Naive B cell (primary cell): ENCODE measurements at places on chromosomes 5 and 9. TPM values are rescaled to one million over a fixed set of nuclear protein-coding genes. Genes with fewer than 3 reads are reported as not detected.
A peak's percentile ranks its signal among the peaks of the same experiment; 100 is the strongest.

- H3K4me3 ChIP-seq: peak overlapping the region; percentile 22
- H3K27ac ChIP-seq: no peak overlapping the region
- H3K36me3 ChIP-seq: no peaks in the 10 kb centered on the region
- no peaks in the 10 kb centered on the region for H3K4me1 ChIP-seq
- DNase-seq: no peak
These were observed 89.5 kb downstream of the ADAMTS2 start for GRCh38 chr5:179255527-179256327.

DNA sequence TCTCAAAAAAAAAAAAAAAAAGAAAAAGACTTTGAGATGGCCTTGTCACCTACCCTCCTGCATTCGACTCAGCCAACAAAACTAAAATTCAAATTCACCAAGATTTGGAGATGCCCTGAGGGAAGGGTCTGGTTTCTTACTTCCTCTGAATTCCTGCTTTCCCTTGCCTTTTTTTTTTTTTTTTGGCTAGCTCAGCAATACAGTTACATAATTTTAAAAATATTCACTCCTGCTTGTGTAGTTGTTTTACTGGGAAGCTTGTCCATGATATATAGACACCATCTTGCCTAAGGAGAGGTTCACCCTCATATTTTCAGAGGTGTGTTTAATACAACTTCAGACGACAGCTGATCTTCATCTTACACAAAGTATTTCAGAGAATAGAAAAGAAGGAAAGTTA, 21.3 kb upstream of the SERINC5 start:
- no peak overlapping the region for H3K27ac ChIP-seq
- no peak overlapping the region for H3K4me3 ChIP-seq
- no peaks in the 10 kb centered on the region for H3K36me3 ChIP-seq
- no peaks in the 10 kb centered on the region for H3K27me3 ChIP-seq
- no peaks in the 10 kb centered on the region for H3K4me1 ChIP-seq

DNA sequence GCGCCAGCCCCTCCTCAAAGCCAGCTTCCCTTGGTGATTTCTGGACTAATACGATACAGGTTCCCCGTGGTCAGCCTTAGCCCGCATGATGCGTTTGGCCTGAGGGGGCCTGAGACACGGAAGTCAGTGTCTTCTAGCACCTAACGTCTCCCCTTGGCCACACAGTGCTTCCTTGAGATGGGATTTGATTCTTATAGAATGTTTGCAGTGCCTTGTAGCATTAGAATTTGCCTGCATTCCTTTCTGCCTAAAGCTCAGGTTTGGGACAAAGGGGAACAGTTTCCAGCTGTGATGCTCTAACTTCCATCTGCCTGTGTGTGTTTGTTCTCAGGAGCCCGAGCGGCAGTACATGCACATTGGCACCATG, 34.4 kb downstream of the CFAP90 start:
- H3K27me3 ChIP-seq: peaks cover 31% of the 10 kb centered on the region
- H3K4me1 ChIP-seq: no peaks in the 10 kb centered on the region
- no peaks in the 10 kb centered on the region for H3K36me3 ChIP-seq
- no peak overlapping the region for H3K27ac ChIP-seq
- H3K4me3 ChIP-seq: no peak overlapping the region

DNA sequence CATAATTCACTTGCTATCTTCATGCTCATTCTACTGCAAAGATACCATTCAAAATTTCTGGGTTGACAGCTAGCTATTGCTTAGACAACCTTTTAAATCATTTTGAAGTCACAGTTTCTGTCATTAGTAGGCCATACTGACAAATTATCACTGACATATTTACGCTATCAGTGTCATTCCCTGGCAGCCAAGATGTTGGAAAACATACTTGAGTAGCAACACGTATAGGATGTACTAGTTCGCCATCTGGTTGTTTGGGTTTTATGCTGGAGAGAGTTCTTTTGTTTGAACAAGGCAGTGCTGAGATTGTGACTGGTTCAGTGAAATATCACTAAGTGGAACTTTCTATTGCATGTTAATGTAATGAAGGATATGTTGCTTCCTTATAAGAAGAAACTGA, 621.9 kb downstream of the DTWD2 start:
- H3K4me3 ChIP-seq: no peak overlapping the region
- no peaks in the 10 kb centered on the region for H3K27me3 ChIP-seq
- no peaks in the 10 kb centered on the region for H3K4me1 ChIP-seq
- no peak overlapping the region for H3K27ac ChIP-seq
- DNase-seq: no peak

DNA sequence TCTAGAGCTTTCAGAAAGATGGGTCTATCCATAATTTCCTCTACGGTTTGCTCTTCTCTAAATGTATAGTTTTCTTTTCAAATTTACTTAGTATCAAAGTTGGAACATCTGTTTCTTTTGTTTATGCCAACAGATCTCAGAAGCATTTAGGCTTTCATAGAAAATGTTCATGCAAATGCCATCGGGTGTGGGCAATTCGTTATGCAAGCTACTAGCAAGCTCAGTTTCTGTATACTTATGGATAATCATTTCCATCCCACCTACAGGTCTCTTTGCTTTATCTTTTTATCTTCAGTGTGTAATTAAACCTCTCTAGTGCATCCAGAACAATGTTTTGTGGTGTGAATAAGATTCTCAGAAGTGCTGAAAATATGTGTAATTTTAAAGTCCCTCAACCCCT, 59.9 kb downstream of the NUDT12 start:
- H3K27ac ChIP-seq: no peak overlapping the region
- H3K36me3 ChIP-seq: no peaks in the 10 kb centered on the region
- no peaks in the 10 kb centered on the region for H3K27me3 ChIP-seq
- no peaks in the 10 kb centered on the region for H3K4me1 ChIP-seq

DNA sequence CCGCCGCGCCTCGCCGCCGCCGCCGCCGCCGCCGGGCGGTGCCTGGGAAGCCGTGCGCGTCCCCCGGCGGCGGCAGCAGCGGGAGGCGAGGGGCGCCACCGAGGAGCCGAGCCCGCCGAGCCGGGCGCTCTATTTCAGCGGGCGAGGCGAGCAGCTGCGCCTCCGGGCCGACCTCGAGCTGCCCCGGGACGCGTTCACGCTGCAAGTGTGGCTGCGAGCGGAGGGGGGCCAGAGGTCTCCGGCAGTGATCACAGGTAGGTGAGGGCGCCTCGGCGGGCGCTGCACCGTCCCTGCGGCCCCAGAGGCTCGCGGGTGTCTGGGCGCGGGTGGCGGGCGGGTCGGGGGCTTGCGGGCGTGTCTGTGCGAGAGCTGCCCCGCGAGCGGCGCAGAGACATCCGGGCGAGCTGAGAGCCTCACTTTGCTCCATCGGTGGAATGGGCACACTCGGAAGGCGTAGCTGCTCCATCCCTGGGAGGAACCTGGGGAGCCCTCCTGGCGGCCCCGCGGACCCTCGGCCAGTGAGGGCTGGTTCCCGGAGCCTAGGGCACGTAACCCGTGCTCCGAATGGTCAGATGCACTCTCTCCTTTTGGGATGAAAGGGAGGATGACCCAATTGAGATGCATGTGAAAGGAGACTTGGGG, 864 bp downstream of the PAPPA start:
- H3K4me1 ChIP-seq: peaks cover 6% of the 10 kb centered on the region
- H3K4me3 ChIP-seq: no peak overlapping the region
- peaks cover 8% of the 10 kb centered on the region for H3K36me3 ChIP-seq
- peaks cover 55% of the 10 kb centered on the region for H3K27me3 ChIP-seq
- H3K27ac ChIP-seq: no peak overlapping the region

DNA sequence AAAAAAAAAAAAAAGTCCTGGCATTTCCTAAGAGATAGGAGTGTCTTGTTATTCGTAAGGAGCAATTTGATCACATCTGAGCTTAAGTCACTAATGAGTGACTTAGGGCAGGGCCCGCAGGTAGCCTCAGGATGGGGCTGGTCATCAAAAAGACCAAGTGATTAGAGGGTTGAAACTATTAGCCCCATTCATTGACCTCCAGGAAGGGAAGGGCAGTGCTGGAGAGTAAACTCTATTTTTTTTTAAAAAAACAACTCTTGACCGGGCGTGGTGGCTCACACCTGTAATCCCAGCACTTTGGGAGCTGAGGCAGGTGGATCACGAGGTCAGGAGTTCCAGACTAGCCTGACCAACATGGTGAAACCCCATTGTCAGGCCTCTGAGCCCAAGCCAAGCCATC, 46.2 kb upstream of the IQGAP2 start:
- H3K4me1 ChIP-seq: peaks cover 8% of the 10 kb centered on the region
- no peak overlapping the region for H3K27ac ChIP-seq
- H3K4me3 ChIP-seq: no peak overlapping the region
- DNase-seq: no peak

GRCh38 chr5:96113170-96113939, 151.7 kb upstream of the ELL2 start:
- no peaks in the 10 kb centered on the region for H3K27me3 ChIP-seq
- H3K4me1 ChIP-seq: no peaks in the 10 kb centered on the region
- H3K27ac ChIP-seq: no peak overlapping the region
- no peak for DNase-seq
- no peak overlapping the region for H3K4me3 ChIP-seq
- H3K36me3 ChIP-seq: no peaks in the 10 kb centered on the region

DNA sequence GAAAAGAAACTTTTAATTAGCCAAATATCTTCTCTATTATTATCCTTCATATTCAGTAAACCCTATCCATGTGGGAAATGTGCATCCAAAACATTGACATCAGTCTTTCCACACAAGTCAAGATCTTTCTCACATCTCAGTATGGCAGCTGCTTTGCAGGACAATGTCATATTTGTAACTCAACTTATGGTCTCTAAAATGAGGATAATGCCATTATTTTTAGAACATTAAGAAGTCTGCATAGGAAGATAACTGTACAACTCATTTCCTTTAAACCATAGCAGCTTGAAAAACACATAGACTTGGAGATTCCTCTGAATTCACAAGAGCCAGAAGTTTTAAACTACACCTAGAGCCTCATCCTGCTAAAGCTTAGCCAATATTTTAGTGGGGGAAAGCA, 43.7 kb downstream of the MCTP1 start:
- H3K4me3 ChIP-seq: no peak overlapping the region
- no peak for DNase-seq
- no peak overlapping the region for H3K27ac ChIP-seq
- H3K27me3 ChIP-seq: peaks cover 17% of the 10 kb centered on the region
- H3K4me1 ChIP-seq: no peaks in the 10 kb centered on the region
- no peaks in the 10 kb centered on the region for H3K36me3 ChIP-seq

DNA sequence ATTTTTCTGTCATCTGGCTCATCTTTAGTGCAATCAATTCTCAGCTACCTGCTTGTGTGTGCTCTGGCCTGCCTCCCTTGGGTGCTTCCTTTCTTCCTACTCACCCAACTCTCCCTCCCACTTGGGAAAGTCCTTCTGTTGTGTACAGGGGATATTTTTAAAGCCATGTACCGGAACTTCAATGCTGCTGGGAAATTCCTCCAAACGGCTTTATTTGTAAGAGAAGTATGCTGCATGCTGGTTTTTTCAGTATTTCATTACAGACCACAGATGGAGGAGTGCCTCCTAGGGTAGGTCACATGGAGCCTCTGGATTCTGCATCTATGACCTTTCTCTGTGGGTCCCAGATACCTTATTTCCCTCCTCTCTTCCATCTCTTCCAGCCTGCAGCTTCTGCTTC, 5.4 kb upstream of the HMHB1 start:
- peaks cover 1% of the 10 kb centered on the region for H3K27me3 ChIP-seq
- no peak for DNase-seq
- no peak overlapping the region for H3K4me3 ChIP-seq
- H3K36me3 ChIP-seq: no peaks in the 10 kb centered on the region
- H3K4me1 ChIP-seq: peaks cover 14% of the 10 kb centered on the region
- no peak overlapping the region for H3K27ac ChIP-seq

DNA sequence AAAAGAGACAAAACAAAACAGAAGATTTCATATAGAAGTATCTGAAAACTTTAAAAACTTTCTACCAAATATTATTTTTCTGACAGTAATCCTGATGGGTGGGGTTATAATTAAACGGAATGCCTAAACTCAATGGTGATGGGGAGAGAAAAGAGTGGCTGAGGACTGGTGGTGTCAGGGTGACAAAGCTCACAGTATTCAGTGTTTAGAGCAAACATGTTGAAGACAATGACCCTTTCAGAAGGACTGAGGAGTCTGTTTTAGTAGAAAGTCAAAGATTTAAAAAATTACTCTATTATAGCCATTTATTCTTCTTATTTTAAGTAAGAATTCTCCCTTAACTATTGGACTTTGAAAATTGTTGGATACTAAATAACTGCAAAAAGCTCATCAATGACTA, 1144.0 kb downstream of the TAF11L14 start:
- H3K4me3 ChIP-seq: no peak overlapping the region
- H3K27me3 ChIP-seq: no peaks in the 10 kb centered on the region
- H3K36me3 ChIP-seq: no peaks in the 10 kb centered on the region
- H3K4me1 ChIP-seq: no peaks in the 10 kb centered on the region
- no peak overlapping the region for H3K27ac ChIP-seq

DNA sequence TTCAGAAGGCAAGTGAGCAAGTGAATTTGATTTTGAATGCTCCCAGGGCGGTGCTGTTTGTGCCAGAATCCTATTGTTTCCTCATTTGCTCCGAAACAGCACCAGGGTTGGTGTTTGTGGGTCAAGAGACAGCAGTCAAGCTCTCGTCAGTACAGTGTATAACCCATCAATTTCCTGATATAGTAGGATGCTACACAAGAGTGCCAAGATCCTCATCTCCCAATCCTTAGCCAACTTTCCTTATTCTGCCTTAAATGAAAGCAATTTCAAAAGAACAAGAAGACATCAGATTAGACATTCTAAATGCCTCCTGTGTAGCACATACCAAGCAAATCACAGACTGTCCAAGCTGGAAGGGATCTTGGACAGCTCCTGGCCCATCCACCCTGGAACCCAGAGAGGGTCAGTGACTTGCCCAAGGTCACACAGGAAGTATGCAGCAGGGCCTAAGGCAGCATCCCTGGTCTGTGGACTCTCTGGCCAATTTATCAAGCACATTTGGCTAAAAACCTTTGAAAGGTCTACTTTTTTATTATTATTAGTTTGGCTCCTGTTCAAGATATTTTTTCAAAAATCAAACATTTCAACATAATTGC, 4.5 kb downstream of the WHRN start:
- H3K4me3 ChIP-seq: no peak overlapping the region
- no peaks in the 10 kb centered on the region for H3K36me3 ChIP-seq
- no peak for DNase-seq
- peaks cover 15% of the 10 kb centered on the region for H3K4me1 ChIP-seq
- no peaks in the 10 kb centered on the region for H3K27me3 ChIP-seq

- no peak for DNase-seq
- H3K4me1 ChIP-seq: no peaks in the 10 kb centered on the region
- peaks cover 33% of the 10 kb centered on the region for H3K27me3 ChIP-seq
- H3K36me3 ChIP-seq: peaks cover 5% of the 10 kb centered on the region
- H3K4me3 ChIP-seq: no peak overlapping the region
These were observed 34.9 kb downstream of the APBA1 start for GRCh38 chr9:69637193-69637816.

The DNAJA1 gene
- 90.6 TPM for polyA plus RNA-seq

The FOXD4L3 gene
- polyA plus RNA-seq: not detected

The IL5 gene
- not detected for polyA plus RNA-seq

The F12 gene
- polyA plus RNA-seq: not detected

The PCDHGB1 gene
- polyA plus RNA-seq: not detected

The CDH9 gene
- not detected for polyA plus RNA-seq

The EQTN gene
- polyA plus RNA-seq: not detected

The PRUNE2 gene
- 0.64 TPM for polyA plus RNA-seq

The SGCD gene
- polyA plus RNA-seq: not detected

The ITGA1 gene
- not detected for polyA plus RNA-seq

The TLR4 gene
- polyA plus RNA-seq: 3.3 TPM
